ENCODE measurements at places on chromosomes 1 and 21. TPM values are rescaled to one million over a fixed set of nuclear protein-coding genes. Genes with fewer than 3 reads are reported as not detected.

DNA sequence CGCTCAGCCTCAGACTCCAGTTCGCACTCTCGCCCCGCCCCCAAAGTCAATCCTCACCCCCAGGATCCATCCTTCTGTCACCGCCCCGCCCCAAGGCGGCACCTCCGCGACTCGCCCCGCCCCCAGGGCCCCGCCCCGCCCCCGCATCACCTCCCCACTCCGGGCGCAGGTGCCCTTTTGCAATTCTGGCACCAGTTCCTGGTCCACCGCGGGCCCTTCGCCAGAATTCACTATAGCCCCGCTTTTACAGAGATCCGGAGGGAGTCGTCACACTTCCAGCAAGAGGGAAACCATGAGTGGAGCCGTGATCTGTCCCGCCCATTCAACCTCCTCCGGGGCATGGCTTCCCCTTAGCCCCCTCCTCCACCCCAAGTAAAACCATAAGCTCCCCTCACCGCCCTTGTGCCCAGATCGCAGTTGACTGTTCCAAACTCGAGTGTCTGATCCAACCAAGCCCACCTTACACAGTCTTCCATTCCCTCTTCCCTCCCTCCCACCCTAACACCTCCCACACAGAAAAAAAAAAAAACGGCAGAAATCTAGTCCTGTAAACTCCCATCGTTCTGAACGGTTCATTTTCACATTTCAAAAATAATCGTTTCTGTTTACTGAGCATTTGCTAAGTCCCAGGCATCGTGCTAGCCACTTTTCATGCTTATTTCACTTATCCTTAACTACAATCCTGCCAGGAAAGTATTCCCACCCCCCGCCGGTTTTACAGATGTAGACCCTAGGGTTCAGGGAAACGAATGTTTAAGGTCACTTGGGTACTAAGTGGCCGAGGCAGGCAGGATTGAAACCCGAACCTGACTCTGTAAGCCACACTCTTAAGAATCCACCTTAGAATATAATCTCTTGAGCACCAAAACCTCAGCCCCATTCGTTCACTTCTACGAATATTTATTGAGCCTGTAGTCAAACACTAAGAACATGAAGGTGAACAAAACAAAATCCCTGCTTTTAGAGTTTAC lies 1.3 kb upstream of the DNAJC16 start:
- DNase-seq = no peak
- H3K27me3 ChIP-seq = no peaks in the 10 kb centered on the region
- H3K4me3 ChIP-seq = peak overlapping the region; percentile 93
- H3K27ac ChIP-seq = peak overlapping the region; percentile 100

The LCE3D gene
- not detected for total RNA-seq

GRCh38 chr1:201753492-201753891 lies 75.5 kb upstream of the IPO9 start:
- no peak for DNase-seq
- H3K4me1 ChIP-seq = peaks cover 13% of the 10 kb centered on the region
- H3K27ac ChIP-seq = no peak overlapping the region
- no peaks in the 10 kb centered on the region for H3K36me3 ChIP-seq
- H3K4me3 ChIP-seq = no peak overlapping the region

DNA sequence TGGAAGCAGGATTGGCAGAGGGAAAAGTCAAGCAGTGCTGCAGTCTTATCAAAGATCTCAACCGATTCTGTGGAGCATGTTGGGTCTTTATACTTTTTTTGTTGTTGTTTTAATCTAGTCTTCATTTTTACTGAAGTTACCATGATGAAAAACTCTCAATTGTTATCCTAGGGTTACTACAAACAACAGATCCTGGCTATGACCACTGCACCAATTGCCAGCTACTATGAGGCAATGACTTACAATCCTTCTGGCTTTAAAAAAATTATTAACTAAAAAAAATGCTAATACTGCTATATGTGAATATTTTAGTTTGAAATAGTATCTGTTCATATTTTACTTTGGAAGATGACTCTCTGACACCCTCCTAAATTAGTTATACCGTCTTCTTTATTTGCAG lies 145.9 kb downstream of the CNIH3 start:
- no peak overlapping the region for H3K27ac ChIP-seq
- DNase-seq = no peak
- no peak overlapping the region for H3K4me3 ChIP-seq
- H3K4me1 ChIP-seq = no peaks in the 10 kb centered on the region
- H3K27me3 ChIP-seq = no peaks in the 10 kb centered on the region

The GRIK3 gene
- total RNA-seq = not detected

DNA sequence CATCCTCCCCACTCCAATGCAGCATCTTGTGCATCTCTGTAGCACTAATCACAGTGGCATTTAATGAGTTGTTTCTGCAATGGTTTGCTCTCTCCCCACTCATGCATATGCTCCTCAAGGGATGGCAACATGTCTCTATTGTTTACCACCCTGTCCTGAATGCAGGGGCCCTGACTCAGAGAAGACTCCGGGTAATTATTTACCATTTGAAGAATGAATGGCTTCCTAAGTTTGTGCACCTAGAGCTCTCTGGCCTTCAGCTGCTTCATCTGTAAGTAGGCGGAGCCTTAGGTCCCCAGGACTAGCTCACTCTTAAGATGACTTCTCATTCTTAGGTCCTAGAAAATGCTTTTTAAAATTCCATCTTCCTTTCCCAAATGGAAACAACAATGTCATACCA lies 63.7 kb upstream of the IGSF21 start:
- H3K36me3 ChIP-seq = no peaks in the 10 kb centered on the region
- no peak overlapping the region for H3K27ac ChIP-seq
- no peaks in the 10 kb centered on the region for H3K27me3 ChIP-seq
- no peaks in the 10 kb centered on the region for H3K4me1 ChIP-seq

GRCh38 chr1:237249120-237249519 lies 207.1 kb downstream of the RYR2 start:
- no peak for DNase-seq
- H3K36me3 ChIP-seq = no peaks in the 10 kb centered on the region
- no peak overlapping the region for H3K27ac ChIP-seq

DNA sequence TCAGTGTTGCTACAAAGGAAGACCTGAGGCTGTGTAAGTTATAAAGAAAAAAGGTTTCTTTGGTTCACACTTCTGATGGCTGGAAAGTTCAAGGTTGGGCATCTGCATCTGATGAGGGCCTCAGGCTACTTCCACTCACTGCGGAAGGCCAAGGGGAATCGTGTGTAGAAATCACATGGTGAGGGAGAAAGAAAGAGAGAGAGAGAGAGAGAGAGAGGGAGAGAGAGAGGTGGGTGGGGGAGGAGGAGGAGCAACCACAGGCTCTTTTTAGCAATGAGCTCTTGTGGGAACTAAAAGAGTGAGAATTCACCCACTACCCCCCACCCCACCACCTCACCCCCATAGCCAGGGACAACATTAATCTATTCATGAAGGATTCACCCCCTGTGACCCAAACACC lies 59.9 kb downstream of the CLSTN1 start:
- no peak overlapping the region for H3K4me3 ChIP-seq
- H3K27me3 ChIP-seq = no peaks in the 10 kb centered on the region
- H3K27ac ChIP-seq = peak overlapping the region; percentile 68
- H3K4me1 ChIP-seq = peaks cover 8% of the 10 kb centered on the region

- H3K27ac ChIP-seq = no peak overlapping the region
- DNase-seq = no peak
- H3K4me3 ChIP-seq = no peak overlapping the region
- peaks cover 2% of the 10 kb centered on the region for H3K27me3 ChIP-seq
Measured at GRCh38 chr1:192763243-192763642, 45.6 kb upstream of the RGS2 start.

The CCDC24 gene
- total RNA-seq = 3.2 TPM

DNA sequence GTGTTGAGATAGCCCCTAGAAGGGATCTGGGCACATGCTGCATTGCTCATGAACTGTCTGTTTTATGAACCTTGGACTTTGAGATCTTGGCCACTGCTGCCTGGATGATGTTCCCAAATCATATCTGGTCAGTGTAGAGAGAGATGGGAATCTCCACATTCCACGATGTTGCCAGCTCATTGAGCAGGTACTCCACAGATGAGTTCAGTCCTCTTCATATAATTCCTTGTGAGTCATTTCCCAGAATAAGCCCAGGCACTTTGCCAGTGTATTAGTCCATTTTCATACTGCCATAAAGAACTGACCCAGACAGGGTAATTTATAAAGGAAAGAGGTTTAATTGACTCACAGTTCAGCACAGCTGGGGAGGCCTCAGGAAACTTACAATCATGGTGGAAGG lies 254.0 kb upstream of the RUNX1 start:
- H3K27me3 ChIP-seq = peaks cover 6% of the 10 kb centered on the region
- DNase-seq = no peak
- H3K4me1 ChIP-seq = no peaks in the 10 kb centered on the region
- no peaks in the 10 kb centered on the region for H3K36me3 ChIP-seq
- no peak overlapping the region for H3K4me3 ChIP-seq

- H3K36me3 ChIP-seq = no peaks in the 10 kb centered on the region
- H3K4me3 ChIP-seq = no peak overlapping the region
- H3K27ac ChIP-seq = no peak overlapping the region
- DNase-seq = no peak
Measured at GRCh38 chr1:183040547-183040971, 17.3 kb downstream of the LAMC1 start.

The OR13G1 gene
- total RNA-seq = not detected

The C1QB gene
- total RNA-seq = 0.79 TPM

The CELSR2 gene
- total RNA-seq = 6.9 TPM

The CD244 gene
- total RNA-seq = 6.0 TPM

DNA sequence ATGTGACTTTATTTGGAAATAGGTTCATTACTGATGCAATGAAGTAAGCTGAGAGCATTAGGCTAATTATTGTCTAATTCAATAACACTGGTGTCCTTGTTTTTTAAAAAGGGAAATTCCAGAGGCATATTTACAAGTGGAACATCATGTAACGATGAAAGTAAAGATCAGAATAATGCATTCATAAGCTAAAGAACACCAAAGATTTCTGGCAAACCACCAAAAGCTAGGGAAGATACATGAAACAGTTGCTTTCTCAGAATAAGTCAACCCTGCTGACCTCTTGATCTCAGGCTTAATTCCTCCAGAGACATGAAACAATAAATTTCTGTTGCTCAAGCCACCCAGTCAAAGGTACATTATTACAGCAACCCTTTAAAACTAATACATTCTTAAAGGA lies 20.3 kb upstream of the IFI16 start:
- H3K4me3 ChIP-seq = no peak overlapping the region
- H3K27me3 ChIP-seq = peaks cover under 1% of the 10 kb centered on the region
- H3K36me3 ChIP-seq = peaks cover 11% of the 10 kb centered on the region

DNA sequence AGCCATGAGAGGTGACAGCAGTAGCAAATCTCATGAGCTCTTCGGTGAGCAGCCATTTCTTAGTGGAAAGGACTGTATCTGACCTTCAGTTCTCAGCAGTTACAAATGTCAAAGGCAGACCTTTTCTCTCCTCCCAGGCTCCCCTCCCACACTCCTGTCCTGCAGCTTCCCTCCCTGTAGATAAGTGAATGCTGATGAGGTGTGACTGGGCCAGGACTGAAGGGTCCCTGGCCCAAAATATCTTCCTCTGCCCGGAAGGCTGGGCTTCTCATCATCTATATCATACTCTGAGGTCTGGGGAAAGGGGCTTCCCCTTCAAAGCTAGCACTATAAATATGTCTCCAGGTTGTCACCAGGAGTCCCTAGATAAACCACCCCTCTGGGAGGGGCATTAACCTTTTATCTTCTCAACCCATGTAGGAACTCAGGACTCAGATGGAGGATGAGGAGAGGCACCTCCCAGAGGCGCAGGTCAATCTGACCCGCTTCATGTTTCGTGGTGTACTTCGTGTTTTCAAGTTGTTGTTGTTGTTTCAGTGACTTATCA lies 3.6 kb upstream of the ADAMTSL4 start:
- H3K27ac ChIP-seq = no peak overlapping the region
- H3K27me3 ChIP-seq = peaks cover 37% of the 10 kb centered on the region
- no peak overlapping the region for H3K4me3 ChIP-seq
- no peaks in the 10 kb centered on the region for H3K36me3 ChIP-seq
- H3K4me1 ChIP-seq = peaks cover 7% of the 10 kb centered on the region

Data from activated naive CD8-positive, alpha-beta T cell treated with anti-CD3 and anti-CD28 coated beads, Interleukin-2, amount 10 ng/mL, durations not matched to agents 7 days and 5 days (primary cell).